ENCODE measurements at places on chromosomes 6 and 20.

GRCh38 chr20:1507276-1507675, 16.1 kb upstream of the SIRPB2 start:
- no peak for DNase-seq

- DNase-seq: no peak
Observed at GRCh38 chr20:49468412-49468811, 14.1 kb downstream of the KCNB1 start.

GRCh38 chr6:17865243-17865642, 122.2 kb downstream of the KIF13A start:
- no peak for DNase-seq

GRCh38 chr6:7562769-7563168, 21.3 kb downstream of the DSP start:
- DNase-seq: no peak

DNA sequence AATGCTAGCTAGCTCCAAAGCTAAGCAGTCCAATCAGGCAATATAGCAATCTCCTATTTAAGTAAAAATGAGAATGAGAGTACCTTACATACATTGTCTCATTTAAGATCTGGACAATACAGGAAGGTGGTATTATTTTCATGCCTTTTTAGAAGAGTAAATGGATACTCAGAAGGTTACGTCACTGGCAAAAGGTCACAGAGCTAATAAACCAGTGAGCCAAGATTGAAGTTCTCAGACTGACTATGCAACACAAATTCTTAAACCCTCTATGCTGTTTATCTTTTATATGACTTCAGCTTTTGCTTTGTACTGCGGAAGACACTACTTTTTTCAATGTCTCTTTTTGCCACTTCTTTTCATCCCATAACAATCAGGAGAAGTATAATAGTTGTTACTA, 135.2 kb upstream of the PRL start:
- DNase-seq: no peak

DNA sequence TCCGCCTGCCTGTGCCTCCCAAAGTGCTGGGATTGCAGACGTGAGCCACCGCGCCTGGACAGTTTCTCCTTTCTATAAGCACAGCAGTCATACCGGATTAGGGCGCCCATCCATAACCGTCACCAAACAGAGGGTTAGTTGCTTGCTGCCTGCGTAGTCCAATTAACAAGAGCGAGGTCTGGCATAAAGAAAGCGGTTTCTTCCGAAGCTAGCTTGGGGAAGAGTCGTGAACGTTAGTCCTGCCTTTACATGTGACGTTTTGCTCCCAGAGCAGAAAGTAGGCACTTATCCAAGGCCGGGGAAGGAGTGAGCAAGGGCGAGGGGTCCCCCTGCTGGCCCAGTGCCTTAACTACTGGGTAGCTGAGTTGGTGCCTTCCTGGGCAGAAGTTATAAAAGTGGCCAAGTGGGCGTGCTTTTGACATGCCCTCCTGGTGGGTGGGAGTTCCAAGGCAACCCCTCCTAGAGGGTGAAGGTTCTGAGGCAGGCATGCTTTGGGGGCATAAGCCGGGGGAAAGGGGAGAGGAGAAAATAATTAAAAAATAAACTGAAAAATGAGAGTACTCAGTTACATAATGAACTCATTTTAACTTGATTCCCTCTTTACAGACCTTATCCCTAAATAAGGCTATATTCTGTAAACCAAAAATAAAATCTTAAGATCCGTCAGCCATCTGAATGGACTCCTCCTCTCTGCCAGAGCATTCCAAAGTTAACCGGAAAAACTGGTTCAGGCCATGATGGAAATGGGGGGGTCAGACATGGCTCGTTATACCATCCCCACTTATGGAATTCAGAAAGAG, 88.0 kb downstream of the FAM217A start:
- peak; percentile 89 for DNase-seq

GRCh38 chr6:104404377-104404776, 455.3 kb downstream of the HACE1 start:
- DNase-seq: no peak

DNA sequence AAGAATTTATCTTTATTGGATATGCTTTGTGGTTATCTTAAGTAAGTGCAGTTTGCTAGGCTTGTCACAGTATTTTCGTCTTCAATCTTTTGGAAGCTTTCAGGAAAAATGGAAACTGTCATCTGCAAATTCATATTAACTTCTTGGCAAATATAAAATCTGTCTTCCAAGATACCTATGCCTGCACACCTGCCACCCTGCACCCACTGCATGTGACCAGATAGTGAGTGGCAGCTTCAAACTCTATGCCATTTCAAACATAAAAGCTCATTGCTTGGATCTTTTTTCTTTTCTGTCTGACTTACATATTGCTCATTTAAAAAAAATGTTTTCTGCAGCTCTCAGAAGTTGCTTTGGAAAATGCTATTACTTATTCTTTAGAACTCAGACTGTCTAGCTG, 14.1 kb downstream of the OPRM1 start:
- no peak for DNase-seq

- DNase-seq: no peak
Observed at GRCh38 chr20:47265984-47266383, 90.5 kb downstream of the ZMYND8 start.

GRCh38 chr20:25454153-25454900, 46.9 kb downstream of the GINS1 start:
- DNase-seq: no peak

GRCh38 chr6:5204376-5204775, 56.4 kb downstream of the LYRM4 start:
- no peak for DNase-seq

DNA sequence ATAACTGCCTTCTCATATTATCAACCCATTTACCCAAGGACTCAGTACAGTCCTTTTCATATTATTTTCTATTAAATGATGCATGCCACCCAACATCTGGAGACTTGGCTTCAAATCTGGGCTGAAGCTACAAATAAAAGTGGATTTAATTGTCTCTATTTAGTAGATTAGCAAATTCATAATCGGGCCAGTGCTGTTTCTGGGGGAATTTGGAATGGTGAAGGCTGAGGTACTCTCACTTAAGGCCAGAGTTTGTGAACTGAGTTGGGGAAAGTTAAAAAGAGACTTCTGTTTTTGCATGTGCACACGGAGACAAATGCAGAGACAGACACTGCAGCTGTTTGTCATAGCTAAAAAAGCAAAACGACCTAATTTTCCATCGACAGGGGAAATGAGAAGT, 100.9 kb downstream of the PFDN4 start:
- no peak for DNase-seq

GRCh38 chr6:137399881-137400443, 94.2 kb downstream of the OLIG3 start:
- DNase-seq: no peak

DNA sequence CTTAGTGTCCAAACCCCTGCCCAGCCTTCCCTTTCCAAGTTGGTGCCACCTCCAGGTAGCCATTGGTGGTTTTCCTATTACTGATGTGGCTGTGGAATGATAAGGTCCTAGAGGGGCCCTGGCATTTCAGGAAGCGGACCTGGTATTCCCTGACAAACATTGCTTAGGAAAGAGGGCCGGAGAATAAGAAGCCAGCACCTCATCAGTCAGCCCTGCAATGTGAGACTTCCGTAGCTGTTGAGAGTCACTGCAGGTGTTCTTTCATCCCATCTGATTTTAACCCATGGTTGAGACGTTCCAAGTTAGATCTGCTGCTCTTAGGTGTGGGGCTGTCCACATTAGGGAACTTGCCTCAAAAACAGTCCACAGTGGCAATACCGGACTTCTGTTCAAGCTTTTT, 14.8 kb upstream of the NPEPL1 start:
- DNase-seq: no peak
